ENCODE measurements at places on chromosomes 11 and 22. TPM values are rescaled to one million over a fixed set of nuclear protein-coding genes. Genes with fewer than 3 reads are reported as not detected.

The MYO7A gene
- 74.2 TPM for polyA plus RNA-seq

The JAML gene
- polyA plus RNA-seq, result 4.2 TPM

The TRIM49 gene
- polyA plus RNA-seq, result not detected

The ACRV1 gene
- polyA plus RNA-seq, result 0.19 TPM

The TEX12 gene
- polyA plus RNA-seq, result not detected

DNA sequence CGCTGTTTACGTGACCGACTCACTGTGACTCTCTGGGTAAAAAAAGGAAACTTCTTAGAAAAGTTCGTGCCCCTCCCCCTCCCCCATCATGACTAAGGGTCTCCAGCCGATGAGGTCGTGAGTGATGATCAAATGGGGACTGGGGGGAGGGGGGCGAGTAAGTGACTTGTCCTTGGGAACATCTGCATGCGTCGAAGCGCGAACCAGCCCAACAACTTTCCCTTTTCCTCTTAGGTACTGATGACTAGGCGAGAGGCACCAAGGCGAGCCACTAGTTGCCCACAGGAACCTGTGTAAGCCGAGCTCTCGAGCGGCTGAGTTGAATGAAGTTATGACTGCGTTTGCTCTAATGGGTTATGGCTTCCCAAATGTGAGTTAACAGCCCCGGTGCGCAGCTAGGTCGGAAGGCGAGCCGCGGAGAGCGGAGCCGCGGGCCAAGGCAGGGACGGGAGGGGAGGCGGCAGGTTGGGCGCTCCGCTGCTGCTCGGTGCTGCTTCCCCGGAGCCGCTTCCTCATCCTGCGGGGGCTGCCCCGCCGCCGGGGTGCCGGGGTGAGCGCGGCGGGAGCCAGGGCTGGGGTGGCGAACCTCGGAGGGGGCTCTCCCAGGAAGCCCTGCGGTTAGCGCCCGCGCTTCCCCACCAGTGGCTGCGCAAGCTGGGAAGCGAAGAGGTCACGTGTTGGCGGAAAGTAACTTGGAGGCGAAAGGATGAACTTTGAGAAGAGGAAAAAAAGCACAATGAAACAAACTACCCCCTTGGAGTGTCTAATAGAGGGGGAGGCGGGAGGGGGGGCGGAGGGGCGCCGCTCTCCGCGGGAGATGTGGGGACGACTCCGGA is 22.1 kb upstream of the BDNF start:
- no peak for DNase-seq

DNA sequence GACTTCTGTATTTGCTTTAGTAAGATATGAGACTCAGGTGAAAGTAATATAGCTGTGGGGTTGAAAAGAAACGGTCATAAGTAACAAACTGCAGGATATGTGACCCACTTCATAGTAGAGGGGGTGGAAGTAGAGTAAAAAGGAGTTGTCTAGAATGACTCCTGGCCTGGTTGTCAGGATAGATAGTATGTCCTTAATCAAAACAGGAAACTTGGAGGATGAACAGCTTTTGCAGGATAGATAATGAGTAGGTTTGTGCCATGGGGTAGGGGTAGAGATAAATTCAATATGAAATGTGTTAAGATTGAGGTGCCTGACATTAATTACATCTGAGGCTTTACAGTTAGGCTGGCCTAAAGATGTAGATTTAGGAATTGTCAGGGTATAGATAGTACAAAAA is 47.0 kb upstream of the B3GNT6 start:
- no peak for DNase-seq

- DNase-seq, result no peak
These were observed 72.8 kb upstream of the SPON1 start for GRCh38 chr11:13889552-13890249.

- DNase-seq, result no peak
These were observed 19.0 kb upstream of the PTPRJ start for GRCh38 chr11:47961383-47961782.

DNA sequence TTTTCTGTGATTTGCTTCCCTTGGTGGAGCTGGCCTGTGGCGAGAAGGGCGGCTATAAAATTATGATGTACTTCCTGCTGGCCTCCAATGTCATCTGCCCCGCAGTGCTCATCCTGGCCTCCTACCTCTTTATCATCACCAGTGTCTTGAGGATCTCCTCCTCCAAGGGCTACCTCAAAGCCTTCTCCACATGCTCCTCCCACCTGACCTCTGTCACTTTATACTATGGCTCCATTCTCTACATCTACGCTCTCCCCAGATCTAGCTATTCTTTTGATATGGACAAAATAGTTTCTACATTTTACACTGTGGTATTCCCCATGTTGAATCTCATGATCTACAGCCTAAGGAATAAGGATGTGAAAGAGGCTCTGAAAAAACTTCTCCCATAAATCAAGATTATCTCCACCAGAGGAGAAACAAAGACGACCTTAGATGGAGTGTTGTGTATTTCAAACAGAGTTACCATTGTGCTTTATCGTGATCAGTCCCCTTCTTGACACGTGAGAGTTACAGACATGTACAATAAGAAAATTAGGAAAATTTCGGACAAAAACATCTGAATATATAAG is 2.1 kb downstream of the OR9G1 start:
- no peak for DNase-seq

- no peak for DNase-seq
These were observed 62.1 kb downstream of the TRAF6 start for GRCh38 chr11:36447947-36448346.

GRCh38 chr11:61020551-61021235 is 49.2 kb downstream of the CD6 start:
- no peak for DNase-seq

DNA sequence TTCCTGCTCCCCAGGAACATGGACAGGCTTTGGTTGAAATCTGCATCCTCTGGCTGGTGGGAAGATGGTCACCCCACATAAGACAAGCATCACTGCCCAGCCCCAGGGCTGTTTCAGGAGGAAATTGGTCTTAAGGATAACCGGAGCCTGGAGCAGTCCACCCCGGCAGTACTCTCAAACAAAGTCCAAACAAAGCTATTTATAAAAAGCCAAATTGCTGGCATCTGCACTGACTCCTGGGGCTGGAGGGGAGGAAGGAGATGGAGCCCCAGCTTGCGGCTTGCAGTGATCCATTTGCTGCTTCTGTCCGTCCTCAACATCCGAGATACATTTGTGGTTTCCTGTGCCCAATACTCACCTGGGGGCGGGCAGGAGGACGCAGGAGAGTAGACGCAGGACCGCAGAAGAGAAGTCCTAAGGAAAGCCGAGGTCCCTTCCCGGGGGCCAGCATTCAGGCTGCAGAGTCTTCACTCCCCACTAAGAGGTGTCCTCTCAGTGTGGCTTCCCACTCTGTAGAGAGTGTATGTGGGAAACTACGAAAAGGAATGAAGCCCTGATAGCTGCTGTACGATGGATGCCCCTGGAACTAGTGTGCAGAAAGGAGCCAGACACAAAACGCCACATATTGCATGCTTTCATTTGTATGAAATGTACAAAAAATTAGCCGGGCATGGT is 107.3 kb upstream of the FGF3 start:
- DNase-seq, result no peak
